ENCODE measurements at places on chromosomes 6 and 20.

- DNase-seq = no peak
These were observed 42.3 kb downstream of the CCDC170 start for GRCh38 chr6:151536188-151536479.

DNA sequence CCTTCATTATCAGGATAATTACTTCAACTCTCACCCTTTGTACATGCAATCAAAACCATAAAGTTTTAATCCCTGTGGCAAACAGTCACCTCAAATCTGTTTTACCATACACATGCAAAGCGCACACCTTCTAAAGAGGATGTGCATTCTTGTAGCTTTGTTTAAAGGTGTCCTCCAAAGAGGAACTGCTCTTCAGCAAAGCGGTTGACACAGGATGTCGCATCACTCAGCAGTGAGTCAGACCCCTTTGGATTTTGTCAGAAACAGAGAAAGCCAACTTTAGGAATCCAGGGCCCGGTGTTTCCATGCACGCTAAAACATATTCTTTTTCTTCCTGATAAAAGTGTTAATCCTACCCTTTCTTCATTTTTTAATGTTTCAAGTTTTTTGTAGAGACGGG lies 268.3 kb upstream of the ARID1B start:
- DNase-seq = no peak

DNA sequence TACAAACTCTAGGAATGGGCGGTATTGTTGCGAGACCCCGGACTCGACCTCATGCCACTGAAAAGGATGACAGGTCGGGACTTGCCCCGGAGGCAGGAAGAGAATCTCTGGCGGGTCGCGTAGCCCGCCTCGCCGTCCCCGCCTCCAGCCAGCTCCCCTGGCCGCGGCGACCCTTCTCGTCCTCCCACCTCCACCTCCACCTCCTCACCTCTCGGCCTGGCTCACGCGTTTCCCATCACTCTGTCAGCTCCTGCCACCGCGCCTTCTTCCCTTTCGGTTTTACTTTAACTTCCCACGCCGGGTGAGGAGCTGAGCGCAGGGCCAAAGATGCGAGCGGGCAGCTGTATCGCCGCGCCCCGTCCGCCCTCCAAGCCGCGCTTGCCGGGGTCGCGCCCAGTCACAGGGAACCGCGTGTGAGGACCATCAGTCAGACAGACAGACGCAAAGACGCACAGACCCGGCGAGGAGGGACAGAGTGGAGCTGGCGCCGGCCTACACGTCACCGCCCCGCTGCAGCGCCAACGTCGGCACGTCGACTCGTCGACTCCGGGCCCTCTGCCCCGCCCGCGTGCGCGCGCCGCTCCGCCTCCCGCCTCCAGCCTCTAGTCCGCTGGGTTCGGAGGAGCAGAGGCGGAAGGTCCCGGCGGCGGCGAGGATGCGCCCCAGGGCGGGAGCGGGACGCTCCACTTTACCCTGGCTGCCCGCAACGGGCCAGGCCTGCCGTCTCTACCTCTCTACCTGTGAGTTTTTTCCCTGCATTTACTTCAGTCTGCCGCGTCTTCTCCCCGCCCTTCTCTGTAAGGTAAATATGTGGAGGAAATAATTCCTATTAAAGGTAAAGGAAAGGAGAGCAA lies at the start of gene ASCC3:
TSS of gene ASCC3 (minus strand) at position 477 of the 854 bp plus-strand sequence. CDS start 13,332 bp downstream, outside the sequence.
- DNase-seq = peak; percentile 87

DNA sequence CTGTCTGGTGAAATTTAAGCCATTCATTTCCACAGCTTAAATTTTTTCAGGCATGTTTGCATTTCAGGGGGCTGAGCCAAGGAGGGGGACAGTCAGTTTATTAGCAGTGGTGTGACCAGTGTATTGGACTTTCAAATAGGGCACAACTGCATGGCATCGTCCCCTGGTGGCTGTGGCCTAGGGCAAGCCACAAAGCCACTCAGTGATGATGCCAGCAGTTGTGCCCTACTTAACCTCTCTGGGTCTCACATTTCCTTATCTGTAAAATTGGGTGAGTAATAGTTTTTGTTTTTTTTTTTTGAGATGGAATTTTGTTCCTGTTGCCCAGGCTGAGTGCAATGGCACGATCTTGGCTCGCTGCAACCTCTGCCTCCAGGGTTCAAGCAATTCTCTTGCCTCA lies 48.0 kb downstream of the CDC5L start:
- no peak for DNase-seq

GRCh38 chr20:1331101-1331500 lies 2.2 kb upstream of the SDCBP2 start:
- DNase-seq = no peak

DNA sequence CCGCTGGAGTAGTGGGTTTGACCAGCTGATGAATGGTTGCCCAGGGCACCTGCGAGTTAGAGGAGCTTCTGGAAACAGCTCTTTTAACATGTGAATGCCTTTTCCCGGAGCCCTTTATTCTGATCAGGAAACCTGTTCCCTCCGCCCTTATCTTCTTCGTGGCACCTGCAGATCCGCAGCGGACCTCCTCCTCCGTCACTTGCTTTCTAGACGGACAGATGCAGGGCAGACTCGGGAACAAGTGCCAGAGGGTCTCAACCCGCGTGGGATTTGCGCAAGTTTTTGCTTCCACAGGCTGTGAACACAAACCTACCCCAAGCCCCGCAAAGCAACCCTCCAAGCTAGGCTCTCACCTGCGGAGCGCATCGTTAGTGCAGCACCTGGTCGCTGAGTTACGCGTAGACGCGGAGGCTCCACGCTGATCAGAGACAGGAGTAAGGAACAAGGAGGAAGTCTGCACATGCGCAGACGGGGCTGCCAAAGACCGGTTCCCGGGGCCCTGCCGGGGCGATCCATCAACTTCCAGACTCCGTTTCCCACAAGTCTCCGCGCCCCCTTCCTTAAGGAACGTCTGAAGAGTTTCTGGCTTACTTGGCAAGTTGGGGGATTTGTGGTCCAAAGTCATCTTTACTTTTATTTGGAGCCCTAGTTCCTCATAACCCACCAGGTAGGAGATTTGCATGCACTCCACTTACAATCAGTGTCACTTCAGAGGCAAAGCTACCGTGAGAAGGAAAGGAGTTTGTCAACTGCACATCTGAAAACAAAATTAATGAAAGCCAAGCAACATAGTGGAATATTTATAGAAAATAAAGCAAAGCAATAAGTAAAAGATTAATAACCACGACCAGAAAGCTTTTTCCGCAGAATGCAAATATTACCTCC lies 52.7 kb upstream of the ELMO2 start:
- DNase-seq = no peak

GRCh38 chr20:24381886-24382285 lies 87.5 kb upstream of the SYNDIG1 start:
- no peak for DNase-seq

- no peak for DNase-seq
These were observed 24.6 kb downstream of the MTFR2 start for GRCh38 chr6:136225496-136225895.

GRCh38 chr6:89528866-89529265 lies 95.9 kb downstream of the ANKRD6 start:
- no peak for DNase-seq

DNA sequence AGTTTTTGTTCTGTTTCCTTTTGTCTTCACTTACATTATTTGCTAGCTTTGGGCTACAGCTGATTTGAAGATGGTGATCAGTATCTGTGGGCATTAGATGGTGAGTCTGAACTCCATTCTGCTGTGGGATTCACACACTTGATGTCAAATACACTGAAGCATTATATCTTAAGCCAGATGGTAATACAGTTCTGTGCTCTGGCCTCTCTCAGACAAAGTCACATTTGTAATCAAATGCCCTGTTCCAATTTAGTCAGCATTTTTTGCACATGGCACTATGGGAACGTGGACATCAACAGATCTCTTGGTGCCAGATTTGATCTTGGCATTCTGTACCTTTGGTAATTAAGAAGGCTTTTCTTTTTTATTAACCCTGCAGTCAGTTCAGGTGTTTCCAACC lies 56.0 kb downstream of the SASH1 start:
- no peak for DNase-seq

DNA sequence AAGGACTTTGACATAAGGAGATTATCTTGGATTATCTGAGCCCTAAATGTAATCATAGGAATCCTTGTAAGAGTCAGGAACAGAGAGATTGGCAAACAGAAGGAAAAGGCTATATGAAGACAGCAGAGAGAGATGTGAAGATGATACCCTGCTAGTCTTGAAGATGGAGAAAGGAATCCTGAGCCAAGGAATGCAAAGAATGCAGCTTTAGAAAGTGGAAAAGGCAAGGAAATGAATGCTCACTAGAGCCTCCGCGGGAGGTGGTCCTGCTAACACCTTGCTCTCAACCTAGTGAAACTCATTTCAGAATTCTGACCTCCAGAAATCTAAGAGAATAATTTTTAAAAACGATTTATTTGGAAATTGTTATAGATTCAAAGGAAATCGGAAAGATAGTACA lies 117.1 kb downstream of the TBXT start:
- no peak for DNase-seq

- no peak for DNase-seq
These were observed 50.1 kb downstream of the CEP43 start for GRCh38 chr6:167049275-167049674.

DNA sequence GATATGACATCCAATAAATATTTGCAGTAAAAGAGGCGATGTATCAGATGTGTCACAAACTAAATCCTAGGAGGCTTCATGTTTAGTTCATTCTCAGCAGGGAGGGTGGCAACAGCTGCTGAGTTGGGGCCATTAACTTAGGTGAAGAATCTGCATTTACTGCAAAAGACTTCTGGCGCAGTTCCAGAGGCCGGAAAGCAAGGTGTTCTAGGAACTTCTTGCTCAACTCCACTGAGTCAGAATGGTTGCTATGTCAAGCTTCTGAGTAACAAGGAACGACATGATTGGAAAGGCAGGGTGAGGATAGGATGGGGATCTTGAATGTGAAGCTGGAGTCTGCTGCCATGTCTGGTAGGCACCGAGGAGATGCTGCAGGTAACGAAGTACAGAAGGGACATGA lies 11.7 kb downstream of the ADNP start:
- DNase-seq = no peak

DNA sequence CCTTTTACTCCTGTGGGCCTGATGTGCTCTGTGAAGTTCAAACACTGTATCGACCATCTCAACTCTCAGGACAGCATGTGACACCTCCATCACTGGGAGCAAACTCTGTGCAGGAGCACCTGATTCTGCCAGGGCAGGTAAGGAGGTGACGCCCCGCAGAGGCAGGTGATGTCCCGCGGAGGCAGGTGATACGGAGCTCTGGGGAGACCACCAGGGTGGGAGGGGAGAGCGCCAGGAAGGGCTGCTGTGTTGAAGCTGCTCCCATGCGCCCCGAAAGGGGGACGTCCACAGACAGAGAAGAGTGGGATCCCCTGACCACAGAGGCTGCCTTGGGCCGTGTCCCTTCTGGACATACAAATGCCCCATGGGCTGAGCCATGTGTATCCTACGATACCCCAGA lies 58.3 kb downstream of the DACT2 start:
- no peak for DNase-seq

GRCh38 chr20:44170816-44171410 lies 16.1 kb downstream of the JPH2 start:
- DNase-seq = no peak

DNA sequence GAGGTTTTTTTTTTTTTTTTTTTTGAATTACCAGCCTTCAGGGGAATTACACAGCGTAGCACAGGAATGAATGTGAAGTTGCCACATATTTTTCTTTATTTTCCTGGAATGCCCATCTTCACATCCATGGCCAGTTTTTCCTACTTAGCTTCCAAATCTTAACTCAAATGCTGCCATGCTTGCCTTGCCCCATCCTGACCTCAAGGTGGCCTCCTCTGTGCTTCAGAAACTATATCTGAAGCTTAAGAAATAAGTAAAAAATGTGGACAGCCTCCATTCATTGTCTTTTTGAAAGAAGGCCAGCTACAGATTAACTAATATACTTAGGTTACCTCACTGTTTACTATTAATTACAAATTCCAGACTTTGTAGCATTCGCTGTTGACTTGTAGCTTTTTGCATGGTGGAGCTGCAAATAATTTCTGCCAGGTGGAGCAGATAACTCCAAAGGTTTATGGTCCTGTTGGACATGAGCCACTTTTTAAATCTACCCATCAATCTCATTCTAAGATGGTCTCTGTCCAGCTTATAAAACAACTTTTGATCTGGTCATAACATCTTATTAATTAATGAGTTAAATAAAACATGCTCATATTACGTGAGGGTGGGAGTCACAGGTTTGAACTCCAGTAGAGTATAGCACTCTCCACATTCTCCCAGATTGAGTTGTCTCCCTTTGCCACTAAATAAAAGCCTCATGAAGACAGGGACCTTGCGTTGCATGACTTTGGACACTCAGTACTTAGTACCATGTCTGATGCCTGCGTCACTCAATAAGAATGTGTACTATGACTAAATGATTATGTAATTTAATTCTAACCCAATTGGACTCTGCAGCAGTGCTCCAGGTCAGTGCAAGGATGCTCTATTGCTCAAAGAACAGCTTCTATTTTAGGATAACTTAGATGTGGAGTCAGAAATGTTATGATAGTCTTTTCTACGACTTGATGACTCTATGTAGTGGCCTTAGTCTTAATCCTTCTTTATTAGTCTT lies 678.6 kb upstream of the CITED2 start:
- DNase-seq = no peak

DNA sequence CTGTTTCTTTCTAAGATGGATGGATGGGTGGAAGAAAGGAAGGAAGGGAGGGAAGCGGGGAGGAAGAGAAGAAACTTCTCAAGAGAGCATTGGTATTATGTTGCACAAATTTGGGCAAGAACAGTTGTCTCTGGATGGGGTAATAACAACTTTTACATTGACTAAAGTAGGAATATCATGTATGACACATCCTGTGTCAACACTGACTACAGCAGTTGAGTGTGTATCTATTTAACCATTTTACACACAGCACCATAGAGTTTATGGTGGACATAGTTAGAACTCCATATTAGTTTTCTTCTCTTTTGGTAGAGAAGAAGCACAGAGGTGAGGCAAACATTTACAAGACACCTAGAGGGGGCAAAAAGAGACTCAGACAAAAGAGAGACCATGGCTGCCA lies 44.2 kb upstream of the RNF146 start:
- no peak for DNase-seq

- no peak for DNase-seq
These were observed 6.1 kb upstream of the JARID2 start for GRCh38 chr6:15239616-15240364.

- peak; percentile 57 for DNase-seq
These were observed 135.0 kb upstream of the RIPOR2 start for GRCh38 chr6:25070547-25071366.

DNA sequence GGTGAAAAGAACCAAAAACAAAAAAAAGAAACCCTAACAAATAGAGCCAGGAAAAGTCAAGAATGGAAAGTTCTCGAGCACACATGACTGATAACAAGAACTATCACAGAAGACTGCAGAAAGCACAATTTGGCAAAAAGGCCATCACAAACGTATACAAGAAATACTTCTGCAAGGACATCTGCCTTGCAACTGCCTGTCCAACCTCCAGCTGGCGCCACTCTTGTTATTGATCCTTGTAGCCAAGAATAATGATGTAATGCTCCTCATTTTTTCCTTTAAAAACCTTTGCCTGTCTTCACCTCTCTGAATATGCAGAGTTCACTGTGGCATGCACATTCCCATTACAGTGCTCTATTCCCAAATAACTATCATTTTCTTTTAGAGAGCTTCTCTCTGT lies 87.9 kb upstream of the BMP5 start:
- no peak for DNase-seq

All from activated CD8-positive, alpha-beta memory T cell treated with anti-CD3 and anti-CD28 coated beads for 48 hours (primary cell).